Activated CD4-positive, alpha-beta T cell treated with anti-CD3 and anti-CD28 coated beads, Interleukin-2, amount 50 U/mL, for 4 hours (primary cell): ENCODE measurements at places on chromosomes 1 and 21.

DNA sequence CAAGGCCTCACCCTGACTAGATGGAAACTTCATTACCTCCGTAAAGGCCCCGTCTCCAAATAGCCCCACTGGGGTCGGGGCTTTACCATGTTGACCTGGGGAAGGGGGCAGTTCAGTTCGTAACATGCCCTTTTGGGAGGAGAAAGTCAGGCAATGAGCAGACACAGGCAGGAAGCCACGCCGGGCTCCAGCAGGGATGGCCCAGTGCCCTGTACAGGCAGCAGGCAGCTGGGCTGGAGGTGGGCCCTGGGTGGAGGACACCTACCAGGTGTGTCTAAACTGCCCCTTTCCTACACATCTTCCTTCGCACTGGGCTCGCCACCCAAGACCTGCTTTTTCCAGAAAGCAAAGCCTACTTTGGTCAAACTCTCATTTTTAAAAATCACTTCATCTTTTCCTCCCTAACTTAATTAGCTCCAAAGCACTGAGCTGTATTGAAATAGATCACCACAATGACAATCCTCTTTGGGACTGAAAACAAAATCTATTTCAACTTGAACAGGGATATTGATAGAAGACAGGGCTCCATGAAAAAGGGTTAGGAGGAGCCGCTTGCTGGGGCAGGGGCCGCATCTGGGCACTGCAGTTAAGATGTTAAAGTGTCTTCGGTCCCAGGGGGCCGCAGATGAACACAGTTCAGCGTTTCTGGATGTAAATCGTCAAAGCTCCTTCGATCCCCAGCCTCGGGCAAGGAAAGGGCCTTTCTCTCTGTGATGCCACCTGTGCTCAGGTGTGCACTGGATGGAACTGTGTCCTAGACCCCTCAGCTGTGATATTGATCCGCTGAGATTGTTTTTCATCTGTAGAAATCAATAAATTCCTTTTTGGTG, 104.6 kb downstream of the PDE9A start:
- DNase-seq: no peak

DNA sequence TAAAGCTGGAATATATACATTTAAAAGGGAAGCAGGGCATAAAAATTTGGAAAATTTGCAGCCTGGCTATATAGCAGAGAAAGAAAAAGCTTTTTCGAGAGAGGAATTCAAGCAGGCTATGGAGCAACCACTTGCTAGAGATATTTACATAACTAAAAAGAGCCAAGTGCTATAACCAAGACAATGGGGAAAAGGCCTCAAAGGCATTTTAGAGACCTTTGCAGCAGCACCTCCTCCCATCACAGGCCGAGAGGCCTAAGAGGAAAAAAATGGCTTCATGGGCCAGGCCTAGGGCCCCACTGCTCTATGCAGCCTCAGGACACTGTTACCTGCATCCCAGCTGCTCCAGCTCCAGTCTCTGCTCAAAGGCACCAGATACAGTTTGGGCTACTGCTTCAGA, 37.0 kb downstream of the CAPN9 start:
- DNase-seq: no peak

- DNase-seq: peak; percentile 50
Measured at GRCh38 chr1:110339407-110340206, 430 bp downstream of the RBM15 start.

- no peak for DNase-seq
Measured at GRCh38 chr1:188706742-188707141, 1770.9 kb downstream of the BRINP3 start.

GRCh38 chr1:147785794-147786506, 25.5 kb upstream of the GJA5 start:
- DNase-seq: no peak

GRCh38 chr1:180899262-180899661, 13.4 kb upstream of the KIAA1614 start:
- DNase-seq: no peak

GRCh38 chr1:237809099-237809498, 81.6 kb downstream of the ZP4 start:
- no peak for DNase-seq

DNA sequence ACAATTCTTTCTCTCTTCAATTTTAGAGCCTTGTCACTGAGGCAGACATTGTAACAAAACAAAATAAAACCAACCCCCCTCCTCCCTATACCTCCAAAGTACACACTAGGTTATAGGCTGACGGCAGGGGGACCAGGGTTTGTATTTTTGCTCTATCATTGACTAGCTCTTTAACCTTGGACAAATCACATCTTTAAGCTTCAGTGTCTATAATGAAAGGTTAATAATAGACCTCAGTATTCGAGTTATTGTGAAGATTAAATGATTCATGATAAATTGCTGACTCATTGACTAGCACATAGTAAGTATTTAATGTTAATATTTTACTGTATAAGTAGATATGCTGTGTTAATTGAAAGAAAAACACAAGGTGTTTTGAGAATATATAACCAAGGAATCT, 1267.6 kb upstream of the ADGRL2 start:
- no peak for DNase-seq

GRCh38 chr1:206590025-206590758, 22.1 kb downstream of the EIF2D start:
- peak; percentile 63 for DNase-seq

GRCh38 chr21:37829447-37829846, 86.8 kb downstream of the KCNJ6 start:
- no peak for DNase-seq

DNA sequence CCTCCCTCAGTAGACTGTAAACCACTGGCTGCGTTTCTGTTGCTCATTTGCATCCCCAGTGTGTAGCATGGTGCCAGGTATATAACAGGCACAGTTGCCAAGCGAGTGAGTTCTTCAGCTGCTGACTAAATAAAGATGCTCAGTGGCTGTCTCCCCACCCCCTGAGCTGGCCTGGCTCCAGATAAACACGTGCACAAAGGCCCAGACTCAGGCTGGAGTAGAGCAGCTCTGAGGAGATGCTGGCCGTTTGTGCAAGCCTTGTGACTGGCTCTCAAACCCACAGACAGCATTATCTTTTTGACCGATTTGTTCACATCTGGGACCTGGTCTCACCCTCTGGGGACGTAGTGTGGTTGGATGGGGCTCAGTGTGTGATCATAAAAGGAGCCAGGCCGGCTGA, 7.1 kb downstream of the CHRNB2 start:
- no peak for DNase-seq

DNA sequence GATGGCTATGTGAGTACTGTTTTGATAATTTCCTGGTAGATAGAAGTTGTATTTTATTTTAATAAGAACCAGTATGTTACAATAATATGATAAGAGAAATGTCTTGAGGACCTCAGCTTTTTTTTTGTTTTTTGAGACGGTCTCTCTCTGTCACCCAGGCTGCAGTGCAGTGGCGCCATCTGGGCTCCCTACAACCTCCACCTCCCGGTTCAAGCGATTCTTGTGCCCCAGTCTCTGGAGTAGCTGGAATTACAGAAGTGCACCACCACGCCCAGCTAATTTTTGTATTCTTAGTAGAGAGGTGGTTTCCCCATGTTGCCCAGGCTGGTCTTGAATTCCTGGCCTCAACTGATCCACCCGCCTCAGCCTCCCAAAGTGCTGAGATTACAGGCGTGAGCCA, 968.1 kb upstream of the ADGRL4 start:
- no peak for DNase-seq

DNA sequence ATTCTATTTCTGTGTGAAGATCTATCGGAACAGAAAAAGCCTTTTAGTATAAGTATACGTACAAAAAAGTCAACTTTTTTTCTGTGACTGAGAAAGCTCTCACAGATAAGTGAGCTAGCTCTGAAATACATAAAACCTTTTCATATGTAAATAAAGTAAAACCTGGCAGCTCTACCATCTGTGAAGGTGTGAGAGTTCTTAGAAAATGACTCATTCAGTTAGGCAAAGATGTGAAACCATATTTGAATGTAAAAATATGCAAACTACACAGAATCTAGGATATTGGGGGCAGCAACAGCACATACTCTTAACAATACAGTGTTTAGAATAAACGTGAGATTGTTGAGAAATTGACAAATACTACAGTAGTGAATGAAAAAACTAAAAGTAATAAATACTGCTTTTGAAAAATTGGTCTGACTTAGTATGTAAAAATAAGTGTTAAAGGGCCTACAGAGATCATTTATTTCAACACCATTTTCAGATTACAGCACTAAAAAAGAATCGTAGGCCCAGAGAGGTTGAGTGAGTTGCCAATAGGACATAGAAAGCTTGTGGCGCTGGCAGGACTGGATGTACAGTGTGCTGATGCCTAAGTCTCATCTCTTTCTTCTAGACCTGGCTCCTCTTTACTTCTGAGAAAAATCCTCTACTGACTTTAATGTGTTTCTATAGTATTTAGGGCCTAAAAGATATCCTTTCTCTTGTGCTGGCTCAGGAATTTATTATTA, 19.8 kb downstream of the ATP6V1G3 start:
- no peak for DNase-seq

- no peak for DNase-seq
Measured at GRCh38 chr1:3114846-3115245, 45.8 kb downstream of the PRDM16 start.

DNA sequence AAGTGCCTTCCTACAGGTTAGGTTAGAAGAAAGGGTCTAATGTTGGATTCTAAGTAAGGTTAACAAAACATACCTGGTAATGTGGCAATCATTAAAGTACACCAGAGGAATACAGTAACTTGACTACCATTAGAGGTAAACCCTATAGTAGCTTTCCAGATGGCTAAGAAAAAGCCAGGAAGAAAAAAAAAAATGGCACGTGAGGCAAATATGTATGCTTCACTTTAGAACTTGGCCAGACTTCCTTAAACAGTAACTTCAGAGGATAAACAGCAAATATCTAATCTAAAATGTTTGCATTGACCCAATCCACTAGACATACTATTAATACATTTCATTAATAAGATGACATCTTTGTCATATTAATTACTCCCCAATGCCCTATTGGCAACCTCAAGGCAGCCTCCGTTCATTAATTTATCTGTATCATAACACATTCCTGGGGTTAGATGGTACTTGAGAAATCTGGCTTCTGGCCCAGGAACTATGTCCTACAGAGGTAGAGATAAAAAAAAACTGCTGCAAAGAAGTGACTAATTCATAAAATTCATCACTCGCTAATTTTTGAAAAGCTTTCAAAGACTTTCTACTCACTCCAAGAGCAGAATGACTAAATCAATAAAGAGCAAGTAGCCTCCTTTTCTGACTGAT, 5.8 kb downstream of the DCAF8 start:
- DNase-seq: no peak

DNA sequence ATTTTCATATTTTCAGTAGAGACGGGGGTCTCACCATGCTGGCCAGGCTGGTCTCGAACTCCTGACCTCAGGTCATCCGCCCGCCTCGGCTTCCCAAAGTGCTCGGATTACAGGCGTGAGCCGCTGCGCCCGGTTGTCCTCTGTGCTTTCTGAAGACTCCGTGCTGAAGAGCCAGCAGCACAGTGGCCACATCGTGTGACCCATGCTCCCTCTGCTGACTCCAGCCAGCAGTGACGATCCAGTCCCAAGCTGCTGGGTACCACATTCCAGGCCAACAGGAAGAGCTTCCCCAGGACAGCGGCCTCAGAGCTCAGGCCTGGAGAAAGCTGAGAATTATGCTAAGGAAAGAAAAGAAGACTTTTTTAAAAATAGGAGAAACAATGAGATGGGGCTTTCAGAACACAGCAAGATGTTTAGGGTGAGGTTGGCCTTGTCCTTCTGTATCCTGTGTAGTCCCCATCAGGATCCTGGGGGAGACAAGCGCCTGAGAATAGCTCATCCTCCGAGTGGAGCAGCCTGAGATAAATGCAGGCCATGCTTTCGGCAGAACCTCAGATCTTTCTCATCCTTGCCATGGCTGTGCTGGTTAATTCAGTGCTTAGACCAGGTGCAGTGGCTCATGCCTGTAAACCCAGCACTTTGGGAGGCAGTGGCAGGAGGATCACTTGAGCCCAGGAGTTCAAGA, 207.1 kb downstream of the SLC35F3 start:
- no peak for DNase-seq

GRCh38 chr1:84774669-84775534, 84.6 kb upstream of the SSX2IP start:
- no peak for DNase-seq

GRCh38 chr1:177255411-177255810, 84.7 kb downstream of the BRINP2 start:
- no peak for DNase-seq

DNA sequence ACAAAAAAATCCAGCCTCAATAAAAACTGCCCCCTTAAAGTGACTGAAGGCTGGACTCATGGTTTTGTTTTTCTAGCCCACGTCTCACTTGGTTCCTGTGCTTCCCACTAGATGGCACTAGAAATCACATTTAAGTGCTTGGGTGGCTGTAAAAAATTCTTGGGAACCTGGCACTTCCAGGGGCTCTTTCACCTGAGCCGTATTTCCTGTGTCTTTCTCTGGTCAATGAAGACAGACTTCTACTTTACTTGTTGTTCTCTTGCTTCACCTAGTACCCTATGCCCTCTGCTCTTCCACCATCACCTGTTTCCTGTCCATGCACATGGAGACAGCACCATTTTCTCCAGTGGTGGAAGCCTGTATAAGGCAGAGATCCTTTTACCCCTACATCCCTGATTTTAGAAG, 20.0 kb downstream of the METTL13 start:
- no peak for DNase-seq

DNA sequence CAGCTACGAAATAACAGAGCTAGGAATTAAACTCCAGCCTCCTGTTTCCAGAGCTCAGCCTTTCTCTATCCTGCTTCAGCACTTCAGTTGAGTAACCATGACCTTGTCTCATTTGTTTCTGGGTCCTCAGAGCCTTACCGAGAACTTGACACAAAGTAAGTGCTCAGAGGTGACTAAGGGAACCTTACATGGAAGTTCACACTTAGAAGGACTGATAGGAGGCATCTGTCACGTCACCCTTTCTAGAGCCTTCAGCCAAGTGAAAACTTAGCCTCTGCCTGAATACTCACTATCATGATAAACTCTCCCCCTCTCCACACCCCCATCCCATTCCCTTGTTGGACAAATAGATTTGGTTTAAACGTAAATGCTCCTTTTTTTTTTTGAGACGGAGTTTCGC, 9.8 kb upstream of the LUZP1 start:
- DNase-seq: no peak

GRCh38 chr1:206014601-206015000, 9.1 kb downstream of the CTSE start:
- DNase-seq: no peak

DNA sequence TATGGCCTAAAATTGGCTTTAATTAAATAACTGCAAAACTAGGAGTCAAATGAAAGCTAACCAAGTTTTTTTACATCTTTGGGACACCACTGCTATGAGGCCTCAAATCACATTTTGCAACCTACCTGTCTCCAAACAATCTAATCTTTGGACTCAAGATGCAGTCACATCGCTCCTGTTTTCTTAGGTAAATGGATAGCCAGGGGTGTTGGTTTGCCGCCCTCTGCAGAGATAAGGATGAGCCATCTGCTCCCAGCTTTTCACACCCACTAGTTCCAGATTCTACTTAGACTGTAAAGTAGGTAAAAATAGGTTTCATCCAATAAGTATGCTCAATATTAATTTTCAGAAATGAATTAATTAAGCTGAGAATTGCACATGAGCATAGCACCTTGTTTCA, 456.5 kb downstream of the KIF26B start:
- DNase-seq: no peak

- DNase-seq: no peak
Measured at GRCh38 chr1:93338387-93339146, 7.1 kb upstream of the DR1 start.
